ENCODE measurements at places on chromosomes 1 and 21.

- DNase-seq: no peak
Measured at GRCh38 chr1:199780948-199781670, 246.4 kb upstream of the NR5A2 start.

DNA sequence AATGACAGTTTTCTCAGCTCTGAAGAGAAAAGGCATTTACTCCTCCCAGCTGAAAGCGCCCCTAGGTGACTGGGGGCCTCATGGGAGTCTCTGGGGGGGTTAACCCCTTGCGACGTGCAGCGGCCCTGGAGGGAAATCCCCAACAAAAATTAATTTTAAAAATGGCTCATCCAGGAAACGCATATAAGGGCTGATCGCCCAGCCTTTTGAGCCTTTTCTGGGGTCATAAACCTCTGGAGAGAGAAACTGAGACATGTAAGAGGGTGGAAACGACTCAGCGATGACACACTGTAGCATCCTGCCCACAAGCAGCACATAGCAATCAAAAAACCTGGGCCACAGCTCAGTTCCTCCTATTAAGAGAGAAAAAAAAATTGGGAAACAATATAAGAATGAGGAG, 20.4 kb upstream of the HPDL start:
- peak; percentile 8 for DNase-seq

- DNase-seq: no peak
Measured at GRCh38 chr1:183498342-183498991, 26.2 kb downstream of the SMG7 start.

GRCh38 chr21:32921632-32922230, 104.0 kb upstream of the OLIG2 start:
- DNase-seq: no peak

DNA sequence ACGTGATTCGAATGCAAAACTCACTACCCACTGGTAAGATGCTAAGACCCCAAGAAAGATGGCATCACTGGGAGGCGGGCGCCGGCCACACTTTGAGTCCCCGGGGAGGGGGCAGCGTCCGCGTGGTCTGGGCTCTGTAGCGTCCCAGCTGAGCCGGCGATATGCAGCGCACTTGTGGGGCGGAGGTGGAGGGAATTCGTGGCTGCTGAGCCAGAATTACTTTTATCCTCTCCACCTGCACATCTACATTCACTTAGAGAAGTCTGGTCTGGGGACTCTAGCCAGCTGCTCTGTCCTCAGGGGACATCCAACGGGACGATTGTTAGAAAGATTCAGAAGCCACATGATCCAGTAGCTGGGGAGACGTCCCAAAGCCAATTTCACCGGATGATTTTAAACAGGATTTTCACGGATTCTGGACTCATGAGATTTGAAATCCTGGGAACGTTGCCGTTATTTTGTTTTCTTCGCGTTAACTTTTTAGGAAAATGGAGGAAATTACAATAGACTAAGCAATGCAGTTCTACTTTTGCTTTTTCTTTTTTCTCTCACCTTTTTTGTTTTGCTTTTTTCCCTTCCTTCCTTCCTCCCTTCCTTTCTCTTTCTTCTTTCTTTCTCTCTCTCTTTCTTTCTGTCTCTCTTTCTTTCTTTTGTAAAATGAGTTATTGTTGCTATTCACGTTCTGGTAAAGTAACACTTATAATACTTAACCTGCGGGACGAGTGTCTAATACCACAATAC, 1.3 kb downstream of the JAM2 start:
- DNase-seq: no peak

DNA sequence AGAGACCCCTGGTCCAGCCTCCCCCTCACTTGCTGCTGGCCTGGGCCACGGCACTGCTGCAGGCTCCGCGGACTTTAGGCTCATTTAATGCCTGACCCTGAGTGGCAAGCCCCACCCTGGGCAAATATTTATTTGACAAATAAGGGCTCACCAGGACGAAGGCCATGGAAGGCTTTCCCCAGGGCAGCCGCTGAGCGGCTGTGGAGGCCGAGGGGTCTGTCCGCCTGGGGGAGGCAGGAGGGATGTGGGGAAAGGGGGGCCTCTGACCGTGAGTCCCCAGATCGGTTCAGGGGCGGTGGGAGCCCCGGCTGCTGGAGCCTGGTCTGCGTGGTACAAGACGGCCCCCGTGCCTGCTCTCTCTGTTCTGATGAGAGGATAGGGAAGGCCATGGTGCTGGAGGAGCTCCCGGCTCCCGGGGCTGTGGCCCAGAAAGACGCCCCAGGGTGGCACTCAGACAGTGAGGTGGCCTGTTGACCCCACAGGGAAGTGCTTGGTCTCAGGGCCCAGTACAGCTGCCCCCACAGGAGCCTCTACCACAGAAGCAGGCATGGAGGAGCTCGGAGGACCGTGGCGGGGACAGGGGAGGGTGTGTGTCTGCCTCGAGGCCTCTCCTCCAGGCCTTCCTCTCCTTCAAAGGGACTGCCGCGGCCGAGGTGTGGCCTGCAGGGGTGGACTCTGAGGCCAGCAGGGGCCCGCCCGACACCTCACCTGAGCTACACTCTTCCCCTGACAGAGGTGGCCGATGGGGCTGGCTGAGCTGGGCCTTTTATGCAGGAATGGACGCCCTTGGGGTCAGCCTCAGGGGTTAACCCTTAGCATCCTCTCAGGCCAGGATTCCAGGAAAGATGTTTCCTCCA, 9.1 kb upstream of the C1orf159 start:
- DNase-seq: no peak

DNA sequence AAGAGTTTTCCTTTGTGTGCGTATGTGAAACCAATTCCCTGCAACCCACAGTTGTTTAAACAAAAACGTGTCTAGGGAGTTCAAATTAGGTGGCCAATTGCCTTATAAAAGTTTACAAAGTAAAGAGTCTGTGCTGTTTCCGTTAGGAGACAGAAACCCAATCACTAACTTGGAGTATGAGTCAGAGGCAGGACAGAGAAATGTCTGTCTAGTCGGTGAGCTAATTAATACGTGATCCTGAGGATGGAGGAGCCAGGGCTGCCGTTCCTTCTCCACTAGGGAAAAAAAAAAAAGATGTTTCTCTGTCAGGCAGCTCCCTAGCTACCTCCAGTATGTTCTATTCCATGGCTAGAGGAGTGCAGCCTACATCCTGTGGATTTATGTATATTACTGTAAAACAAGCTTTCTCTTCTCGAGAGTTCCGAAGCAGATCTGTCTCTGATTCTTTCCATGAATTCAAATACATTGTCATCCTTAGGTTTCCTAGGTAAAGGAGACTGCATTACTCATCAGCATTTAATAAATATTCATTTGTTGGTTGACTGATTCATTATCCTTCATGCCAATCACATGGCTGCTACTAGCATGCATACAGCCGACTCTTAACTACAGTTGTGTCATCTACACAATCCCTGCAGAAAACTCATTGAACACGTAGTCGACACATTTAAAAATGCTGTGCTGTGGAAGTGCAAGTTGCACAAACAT, 430.6 kb downstream of the KIF26B start:
- peak; percentile 93 for DNase-seq
